ENCODE measurements at places on chromosomes 3 and 15.

- no peak for DNase-seq
These were observed 15.8 kb upstream of the KCNMB2 start for GRCh38 chr3:178520451-178520850.

DNA sequence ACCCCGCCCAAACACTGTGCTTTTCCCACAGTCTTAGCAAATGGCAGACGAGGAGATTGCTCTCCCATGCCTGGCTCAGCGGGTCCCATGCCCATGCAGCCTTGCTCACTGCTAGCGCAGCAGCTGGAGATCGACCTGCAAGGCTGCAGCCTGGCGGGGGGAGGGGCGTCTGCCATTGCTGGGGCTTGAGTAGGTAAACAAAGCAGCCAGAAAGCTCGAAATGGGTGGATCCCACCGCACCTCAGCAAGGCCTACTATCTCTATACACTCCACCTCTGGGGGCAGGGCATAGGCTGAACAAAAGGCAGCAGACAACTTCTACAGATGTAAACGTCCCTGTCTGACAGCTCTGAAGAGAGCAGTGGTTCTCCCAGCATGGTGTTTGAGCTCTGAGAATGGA, 27.2 kb upstream of the WDR5B start:
- no peak for DNase-seq

GRCh38 chr15:64568765-64569164, 108.4 kb downstream of the ZNF609 start:
- DNase-seq = no peak

GRCh38 chr3:38374221-38374620, 27.6 kb downstream of the XYLB start:
- DNase-seq = no peak

DNA sequence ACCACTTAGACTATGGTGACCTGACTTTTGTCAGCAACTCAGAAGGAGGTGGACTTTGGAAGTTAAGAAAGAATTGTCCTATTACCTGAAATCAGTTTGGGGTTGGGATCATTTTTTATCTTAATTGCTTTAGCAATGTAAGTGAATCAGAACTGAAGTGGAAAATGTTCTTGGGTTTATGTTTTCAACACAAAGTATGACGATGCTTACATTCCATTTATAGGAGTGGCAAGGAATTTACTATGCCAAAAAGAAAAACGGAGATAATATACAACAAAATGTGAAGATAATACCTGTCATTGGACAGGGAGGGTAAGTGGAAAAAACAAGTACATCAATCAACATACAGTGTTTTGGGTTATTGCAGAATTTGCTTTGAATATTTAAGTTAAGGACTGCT, 116.1 kb downstream of the PDE8A start:
- DNase-seq = no peak

DNA sequence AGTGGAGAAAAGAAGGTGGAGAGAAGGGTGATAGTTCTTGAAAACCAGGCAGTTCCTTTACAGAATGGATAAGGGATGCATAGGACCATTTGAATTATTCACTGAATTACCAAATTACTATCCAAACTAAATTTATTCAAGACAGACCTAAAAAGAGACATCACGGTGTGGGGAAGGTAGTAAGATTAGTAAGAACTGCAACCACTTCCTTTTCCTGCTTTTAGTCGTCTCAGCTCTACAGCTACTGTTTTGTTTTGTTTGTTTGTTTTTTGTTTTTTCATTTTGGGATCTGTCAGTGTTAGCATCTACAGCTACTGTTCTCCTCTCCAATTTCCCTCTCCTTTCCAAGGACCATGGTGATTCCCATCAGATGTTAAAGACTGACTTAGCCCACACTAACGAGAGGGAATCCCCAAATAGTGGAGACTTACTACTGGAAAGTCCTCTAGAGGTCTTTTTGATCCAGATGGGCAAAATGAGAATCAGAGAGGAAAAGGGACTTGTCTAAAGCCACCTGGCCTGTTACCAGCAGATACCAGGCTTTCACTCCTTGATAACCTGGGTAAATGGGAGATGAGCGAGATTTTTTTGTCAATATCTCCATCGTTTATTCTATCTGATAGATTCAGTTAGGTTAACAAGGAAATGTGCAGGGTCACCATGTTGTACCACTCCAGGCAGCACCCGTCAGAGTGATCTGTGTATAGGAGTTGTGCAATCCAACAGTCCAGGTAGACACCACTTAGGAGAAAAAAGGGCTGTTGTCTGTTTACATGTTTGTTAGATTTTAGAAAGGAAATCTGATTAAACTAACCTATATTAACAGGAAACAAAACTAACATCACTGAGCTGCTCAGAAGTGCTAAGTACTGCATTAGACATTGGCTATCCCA, 6.0 kb downstream of the HCLS1 start:
- no peak for DNase-seq
